ENCODE measurements at places on chromosomes 7 and 10. TPM values are rescaled to one million over a fixed set of nuclear protein-coding genes. Genes with fewer than 3 reads are reported as not detected.
A peak's percentile ranks its signal among the peaks of the same experiment; 100 is the strongest.

DNA sequence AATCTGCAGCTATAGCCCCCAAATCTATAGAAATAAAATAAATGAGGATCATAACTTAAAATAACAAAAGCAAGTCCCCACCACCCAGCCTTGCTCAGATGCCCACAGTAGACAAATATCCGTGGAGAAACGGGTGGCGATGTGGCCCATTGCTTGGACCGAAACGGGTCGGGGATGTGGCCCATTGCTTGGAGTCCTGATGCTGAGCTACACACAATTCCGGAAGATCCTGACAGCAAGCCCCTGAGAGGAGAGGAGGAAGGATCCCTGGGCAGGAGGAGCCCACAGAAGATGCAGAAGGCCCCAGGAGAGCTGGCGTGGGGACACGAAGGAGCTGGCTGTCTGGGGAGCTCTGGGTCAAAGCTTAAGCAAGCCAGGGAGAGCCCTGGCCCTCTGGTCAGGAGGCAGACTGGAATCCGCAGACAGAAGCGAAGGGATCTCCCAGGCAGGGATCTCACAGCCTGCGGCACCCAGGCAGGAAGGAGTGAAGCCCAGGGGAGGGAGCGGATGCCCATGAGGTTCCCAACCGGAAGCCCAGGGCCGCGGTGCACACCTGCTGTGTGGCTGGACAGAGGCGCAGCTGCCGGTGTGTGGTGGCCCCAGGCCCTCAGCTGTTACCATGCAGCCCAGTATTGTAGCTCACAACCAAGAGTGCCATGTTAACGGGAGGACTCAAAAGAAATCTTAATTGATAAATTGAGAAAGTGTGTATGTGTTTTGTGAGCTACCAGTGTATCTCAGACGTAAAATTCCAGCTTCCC is 138.8 kb downstream of the ADARB2 start:
- DNase-seq, result no peak

- peak; percentile 46 for DNase-seq
These were observed 60.7 kb downstream of the VCL start for GRCh38 chr10:74058658-74059057.

- DNase-seq, result peak; percentile 84
These were observed 789 bp downstream of the PDGFA start for GRCh38 chr7:518630-519483.

DNA sequence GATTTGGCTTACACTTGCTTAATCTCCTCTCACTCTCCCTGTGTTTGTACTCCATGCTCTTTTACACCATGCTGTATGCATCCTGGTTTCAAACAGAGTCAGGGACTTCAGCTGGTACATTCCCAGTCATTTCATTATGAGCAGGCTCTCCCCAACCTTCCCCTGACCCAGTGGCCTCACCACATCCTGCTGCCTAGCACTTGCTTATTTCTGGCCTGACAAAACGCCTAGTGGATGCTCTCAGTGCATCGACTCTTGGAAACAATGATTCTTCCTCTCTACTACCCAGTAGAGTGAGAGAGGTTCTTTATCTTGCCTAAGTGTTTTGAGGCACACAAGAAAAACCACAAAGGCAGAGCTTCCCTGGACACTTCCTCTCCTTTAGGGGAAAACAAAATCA is 63.4 kb downstream of the CAV1 start:
- DNase-seq, result no peak

- no peak for DNase-seq
These were observed 91.5 kb downstream of the MYO3A start for GRCh38 chr10:26025523-26025922.

DNA sequence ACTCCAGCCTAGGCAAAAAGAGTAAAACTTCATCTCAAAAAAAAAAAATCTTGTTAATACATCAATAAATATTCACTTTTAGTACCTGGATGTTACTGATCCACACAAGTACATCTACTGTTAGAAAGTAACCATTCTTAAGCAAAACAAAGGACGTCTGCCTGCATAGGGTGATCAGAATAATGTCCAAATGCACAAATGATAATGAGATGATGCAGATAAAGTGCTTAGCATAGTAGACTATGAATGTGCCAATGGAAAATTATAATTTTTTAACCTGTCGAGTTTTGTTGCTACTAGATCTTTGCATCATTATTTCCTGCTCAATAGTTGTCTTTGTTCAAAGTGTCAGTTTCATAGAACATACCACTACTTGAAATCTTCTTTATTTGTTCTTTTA is 109.6 kb upstream of the IMMP2L start:
- no peak for DNase-seq

GRCh38 chr10:26574783-26575182 is 122.7 kb upstream of the PDSS1 start:
- DNase-seq, result no peak

DNA sequence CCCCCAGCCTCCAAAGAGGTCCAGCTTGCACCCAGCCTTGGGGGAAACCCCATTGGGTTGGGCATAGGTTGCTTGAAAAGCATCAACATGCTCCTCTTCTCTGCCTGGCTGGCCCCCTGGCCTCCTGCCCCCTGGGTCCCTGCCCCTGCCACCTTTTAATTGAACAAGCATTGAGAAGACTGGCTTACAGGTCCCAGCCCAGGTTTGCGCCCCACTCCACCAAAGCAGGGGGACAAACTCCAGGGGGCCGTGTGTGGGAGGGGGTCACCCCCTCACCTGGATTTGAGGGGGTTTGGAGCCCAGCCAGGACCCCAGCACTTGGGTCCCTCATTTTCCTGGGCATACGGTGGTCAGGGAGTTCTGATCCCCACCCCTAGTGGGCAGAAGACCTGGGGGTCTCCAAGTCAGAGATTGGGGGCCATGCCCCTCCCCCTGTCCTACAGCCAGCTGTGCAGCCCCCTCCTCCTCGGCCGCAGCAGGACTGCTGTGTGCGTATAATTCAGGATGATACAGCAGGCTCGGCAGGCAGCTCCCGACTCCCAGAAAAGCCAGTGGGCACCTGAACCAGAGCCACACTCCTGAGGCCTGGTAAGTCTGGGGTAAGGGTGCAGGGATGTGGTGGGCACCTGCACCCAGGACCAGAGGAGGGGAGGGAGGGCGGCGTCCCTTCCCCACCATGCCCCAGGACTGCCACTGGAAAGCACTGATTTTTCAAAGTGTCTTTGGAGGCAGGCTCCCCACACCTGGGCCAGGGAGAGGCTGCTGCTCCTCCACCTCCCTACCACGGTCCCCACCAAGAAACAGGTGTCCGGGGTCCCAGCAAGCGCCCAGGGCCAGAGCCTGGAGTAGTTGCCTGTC is 1.7 kb downstream of the ELFN1 start:
- DNase-seq, result no peak

DNA sequence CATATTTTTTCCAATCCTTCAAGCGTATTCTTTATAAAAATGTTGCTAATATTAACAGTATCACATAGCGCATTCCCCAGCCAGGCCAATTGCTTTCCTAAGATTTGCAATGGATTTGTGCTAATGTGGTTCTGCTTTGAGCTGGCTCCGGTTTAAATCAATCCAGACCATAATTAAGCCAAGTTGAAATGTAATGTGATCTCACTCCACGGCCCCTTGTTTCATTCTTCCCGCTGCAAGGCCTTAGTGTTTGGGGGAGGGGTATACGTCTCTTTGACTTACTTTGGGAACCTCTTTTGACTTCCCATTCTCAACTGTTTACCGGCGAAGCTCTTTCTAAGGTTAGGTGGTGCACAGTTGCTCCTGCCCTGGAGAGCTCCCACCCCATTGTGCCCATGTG is 86.4 kb downstream of the PRPF18 start:
- no peak for DNase-seq

DNA sequence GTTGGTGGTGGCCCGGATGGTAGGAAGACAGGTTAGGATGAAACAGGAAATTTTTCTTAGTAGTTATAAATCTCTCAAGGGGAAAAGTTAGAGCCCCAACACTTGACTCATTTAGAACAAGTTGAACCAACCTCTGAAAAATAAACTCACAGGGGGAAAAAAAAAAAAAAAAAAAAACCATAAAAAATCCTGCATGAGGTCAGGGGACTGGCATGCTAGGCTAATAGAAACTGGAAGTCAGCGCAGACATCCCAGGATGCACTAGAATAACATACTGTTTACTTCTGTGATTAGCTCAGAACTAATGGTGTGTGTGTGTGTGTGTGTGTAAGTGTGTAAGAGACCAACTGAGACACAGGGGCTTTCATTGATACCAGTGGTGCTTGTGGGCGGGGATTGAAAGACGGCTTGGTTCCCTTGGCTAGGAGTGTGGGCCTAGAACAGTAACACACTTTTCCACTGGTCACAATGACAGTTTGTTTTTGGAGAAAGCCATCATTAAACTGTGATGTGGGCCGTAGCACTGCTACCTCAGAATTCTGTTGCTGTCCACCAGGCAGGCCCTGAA is 491.6 kb upstream of the GALNT17 start:
- DNase-seq, result no peak

- DNase-seq, result no peak
These were observed 215.8 kb downstream of the FOXP2 start for GRCh38 chr7:114630201-114630990.

- DNase-seq, result no peak
These were observed 1.4 kb downstream of the ITGB1 start for GRCh38 chr10:32956365-32957197.

DNA sequence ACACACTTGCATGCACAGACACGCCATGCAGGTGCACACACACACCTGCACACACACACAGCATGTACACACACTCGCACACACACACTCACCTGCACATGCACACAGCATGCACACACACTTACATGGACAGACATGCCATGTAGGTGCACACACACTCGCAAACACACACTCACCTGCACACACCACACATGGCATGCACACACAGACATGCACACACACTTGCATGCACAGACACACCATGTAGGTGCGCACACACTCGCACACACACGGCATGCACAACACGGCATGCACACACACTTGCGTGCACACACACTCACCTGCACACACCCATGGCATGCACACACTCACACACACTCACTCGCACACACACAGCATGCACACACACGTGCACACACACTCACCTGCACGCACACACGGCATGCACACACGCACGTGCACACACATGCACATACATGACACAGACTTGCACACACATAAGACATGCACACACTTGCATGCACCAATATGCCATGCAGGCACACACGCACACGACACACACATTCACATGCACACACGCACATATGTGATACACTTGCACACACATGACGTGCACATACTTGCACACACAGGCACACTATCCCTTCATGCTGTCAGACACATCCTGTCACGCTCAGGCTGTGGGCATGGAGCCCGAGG is 56.8 kb downstream of the INSIG1 start:
- no peak for DNase-seq

- DNase-seq, result no peak
These were observed 234.6 kb upstream of the CXCL12 start for GRCh38 chr10:44619521-44619920.

DNA sequence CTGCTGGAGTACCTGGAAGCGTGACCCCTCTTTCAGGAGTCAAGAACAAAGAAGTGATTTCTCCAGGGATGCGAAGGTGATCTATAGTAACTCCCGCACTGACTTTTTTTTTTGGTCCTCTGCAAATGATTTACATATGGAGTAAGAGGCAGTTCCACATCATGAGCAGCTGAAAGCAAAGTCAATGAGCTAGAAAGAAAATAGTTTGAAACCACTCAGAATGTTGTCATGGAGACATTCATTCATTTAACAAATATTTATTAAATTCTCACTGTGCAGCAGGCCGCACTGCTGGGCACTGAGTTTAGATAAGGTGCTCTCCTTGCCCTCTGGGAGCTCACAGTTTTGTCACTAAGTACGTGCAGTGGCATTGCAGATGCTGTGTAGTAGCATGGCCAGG is 206.7 kb downstream of the CAMK1D start:
- no peak for DNase-seq

DNA sequence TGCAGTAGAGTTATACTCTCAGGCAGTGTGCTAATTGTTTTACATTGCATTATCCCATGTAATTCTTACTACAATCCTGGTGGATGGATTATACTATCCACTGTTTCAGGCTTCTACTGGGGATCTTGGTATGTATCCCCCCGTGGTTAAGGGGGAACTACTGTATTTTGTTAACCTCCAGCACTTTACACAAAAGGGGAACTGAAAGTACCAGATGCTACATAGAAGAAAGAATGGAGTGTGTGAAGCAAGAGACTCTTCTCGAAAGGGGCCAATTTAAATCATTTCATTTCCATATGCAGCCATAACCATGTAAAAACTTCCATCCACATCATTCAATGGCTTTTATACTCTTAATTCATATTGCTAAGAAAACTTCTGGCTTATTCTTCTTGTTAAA is 69.4 kb downstream of the C1GALT1 start:
- no peak for DNase-seq

DNA sequence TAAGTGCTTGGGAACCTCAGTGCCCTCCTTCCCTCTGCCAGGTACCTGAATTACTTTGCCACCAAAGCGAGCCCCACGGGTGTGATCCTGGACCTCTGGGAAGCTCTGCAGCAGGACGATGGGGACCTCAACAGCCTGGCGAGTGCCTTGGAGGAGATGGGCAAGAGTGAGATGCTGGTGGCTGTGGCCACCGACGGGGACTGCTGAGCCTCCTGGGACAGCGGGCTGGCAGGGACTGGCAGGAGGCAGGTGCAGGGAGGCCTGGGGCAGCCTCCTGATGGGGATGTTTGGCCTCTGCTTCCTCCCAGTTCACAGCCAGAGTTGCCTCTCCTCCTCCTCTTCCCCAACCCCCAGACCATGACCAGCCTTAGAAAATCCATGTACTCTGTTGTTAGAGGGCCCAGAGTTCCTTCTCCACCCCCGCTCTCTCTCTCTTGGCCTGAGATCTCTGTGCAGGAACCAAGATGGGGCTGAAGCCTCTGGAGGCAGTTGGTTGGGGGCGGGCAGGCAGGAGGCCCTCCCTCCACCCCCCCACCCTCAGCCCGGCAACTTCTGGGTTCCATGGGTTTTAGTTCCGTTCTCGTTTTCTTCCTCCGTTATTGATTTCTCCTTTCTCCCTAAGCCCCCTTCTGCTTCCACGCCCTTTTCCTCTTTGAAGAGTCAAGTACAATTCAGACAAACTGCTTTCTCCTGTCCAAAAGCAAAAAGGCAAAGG is 19.8 kb upstream of the SLC29A3 start:
- no peak for DNase-seq

DNA sequence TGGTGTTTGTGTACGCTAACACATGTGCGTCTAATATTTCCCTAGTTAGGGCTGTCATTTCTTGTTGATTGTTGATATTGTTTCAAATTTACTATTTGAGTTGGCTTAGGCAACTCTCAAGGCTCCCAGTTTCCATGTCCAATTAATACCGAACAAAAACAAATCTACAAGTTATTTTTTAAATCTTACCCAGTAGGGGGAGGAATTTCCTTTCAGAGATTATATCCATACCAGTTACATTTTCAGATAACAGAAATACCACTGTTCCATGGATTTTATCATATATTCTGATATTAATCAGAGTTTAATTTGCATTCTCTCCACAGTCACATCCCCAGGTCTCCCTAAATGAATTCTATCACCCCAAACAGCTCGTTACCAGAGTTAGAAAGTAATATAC is 7.2 kb upstream of the AKR1B10 start:
- no peak for DNase-seq

DNA sequence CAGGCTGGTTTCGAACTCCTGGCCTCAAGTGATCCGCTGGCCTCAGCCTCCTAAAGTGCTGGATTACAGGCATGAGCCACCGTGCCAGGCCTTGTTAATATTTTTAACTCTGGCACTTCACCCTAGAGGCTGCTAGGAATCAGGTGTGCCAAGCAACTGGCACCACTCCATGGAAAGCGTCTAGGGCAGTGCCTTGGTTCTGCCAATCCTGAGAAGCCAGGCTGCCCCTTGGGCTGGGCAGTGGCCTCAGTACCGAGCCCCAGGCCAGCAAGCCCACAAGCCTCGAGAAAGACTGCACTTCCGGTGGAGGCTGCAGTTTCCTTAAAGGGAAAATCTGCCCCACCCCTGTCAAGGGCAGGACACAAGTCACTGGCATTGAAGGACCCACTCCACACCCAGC is 11.3 kb downstream of the ALKBH4 start:
- DNase-seq, result no peak

The ZNF365 gene
- total RNA-seq, result 4.0 TPM

The VWC2 gene
- total RNA-seq, result not detected

The SVOPL gene
- 1.5 TPM for total RNA-seq
